GM13977 (cell line): ENCODE measurements at places on chromosomes 2 and 18.

- DNase-seq = no peak
These were observed 91.7 kb downstream of the ACTR3 start for GRCh38 chr2:113981404-113982134.

DNA sequence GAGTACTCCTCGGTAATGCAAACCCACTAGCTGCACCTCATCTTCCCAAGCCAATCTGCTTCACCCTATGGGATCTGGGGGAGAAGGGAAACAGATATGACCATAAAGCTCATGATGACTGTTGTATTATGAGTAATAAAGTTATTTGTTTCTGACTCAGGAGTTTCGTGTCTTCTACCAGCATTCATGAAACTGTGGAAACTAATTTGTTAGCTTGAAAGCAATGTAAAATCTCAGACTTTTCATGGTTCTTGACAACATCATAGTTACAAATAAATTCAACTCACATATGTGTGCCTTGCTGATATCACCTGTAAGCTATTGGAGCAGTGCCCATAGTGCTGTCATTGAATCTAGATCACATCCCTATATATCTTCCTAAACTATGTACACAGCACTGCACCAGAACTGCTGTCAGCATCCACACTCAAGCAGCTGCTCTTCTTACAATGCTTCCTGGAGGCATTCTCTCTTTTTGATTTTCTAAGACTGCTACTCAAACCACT is 135.6 kb upstream of the KYNU start:
- no peak for DNase-seq

GRCh38 chr2:27147935-27148334 is 869 bp upstream of the TCF23 start:
- DNase-seq = no peak

DNA sequence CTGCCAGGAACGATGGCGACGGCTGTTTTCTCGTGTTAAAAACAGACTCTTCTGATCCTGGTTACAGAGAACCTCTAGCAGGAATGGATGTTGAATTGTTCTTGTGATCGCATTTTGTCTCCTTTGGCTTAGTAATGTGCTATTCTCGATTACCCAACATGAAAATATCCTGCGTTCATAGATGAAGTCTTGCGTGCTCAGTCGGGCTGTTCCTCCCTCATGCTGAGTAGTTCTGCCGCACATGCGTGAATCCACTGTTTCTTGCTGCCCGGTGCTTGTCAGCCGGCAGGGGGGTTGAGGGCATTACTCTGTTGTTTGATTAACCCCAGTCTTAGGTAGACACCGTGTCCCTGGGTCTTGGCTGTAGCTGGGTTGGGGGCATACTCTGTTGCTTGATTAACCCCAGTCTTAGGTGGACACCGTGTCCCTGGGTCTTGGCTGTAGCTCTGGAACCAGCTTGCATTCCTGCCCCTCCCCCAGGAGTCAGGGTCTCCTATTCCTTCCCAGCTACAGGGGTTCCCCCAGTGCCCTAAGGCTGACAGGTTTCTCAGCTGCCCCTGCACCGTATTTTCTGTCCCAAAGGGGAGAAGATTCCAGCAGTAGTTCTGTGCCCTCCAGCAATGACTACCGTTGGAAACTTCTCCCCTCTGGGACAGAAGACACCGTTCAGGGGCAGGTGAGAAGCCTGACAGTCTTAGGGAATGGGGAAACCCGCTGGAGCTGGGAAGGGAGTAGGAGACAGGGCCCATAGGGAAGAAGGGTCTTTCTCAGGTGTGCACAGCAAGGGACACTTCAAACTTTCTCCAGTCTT is 22.1 kb upstream of the ASB1 start:
- DNase-seq = no peak

- no peak for DNase-seq
These were observed 53.2 kb downstream of the BMPR2 start for GRCh38 chr2:202429164-202429980.

DNA sequence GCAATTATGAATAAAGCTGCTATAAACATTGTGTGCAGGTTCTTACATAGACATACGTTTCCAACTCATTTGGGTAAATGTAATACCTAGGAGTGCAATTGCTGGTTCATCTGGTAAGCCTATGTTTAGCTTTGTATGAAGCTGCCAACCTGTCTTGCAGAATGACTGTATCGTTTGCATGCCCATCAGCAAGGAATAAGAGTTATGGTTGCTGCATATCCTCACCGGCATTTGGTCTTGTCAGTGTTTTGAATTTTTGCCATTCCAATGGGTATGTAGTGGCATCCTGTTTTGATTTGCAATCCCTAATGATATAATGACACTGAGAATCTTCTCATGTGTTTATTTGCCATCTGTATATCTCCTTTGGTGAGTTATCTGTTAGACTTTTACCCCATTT is 20.7 kb downstream of the CCDC150 start:
- DNase-seq = no peak

GRCh38 chr2:214651451-214651850 is 158.0 kb downstream of the BARD1 start:
- no peak for DNase-seq

- no peak for DNase-seq
These were observed 451.2 kb downstream of the NUP35 start for GRCh38 chr2:183575481-183575880.

- no peak for DNase-seq
These were observed 130.1 kb upstream of the TMEM18 start for GRCh38 chr2:807300-807699.

DNA sequence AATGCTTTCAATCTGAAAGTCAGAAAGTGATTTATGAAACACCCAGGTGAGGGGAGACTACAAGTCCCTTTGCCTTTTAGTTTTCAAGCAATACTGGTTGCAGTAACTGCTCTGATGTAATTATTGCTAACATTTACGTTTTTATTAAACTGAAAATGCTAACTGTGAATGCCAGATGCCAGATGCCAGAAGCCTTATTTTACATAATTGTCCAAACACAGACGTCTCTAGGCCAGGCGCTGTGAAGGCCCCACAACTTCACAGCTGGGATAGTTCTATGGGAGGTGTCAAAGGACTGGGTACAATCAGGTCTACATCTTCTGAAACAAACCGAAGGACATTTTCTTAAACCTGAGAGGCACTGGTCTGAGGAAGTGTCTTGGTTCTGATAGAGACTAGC is 27.5 kb upstream of the MSGN1 start:
- no peak for DNase-seq

GRCh38 chr2:225334514-225334913 is 65.0 kb upstream of the NYAP2 start:
- DNase-seq = no peak

DNA sequence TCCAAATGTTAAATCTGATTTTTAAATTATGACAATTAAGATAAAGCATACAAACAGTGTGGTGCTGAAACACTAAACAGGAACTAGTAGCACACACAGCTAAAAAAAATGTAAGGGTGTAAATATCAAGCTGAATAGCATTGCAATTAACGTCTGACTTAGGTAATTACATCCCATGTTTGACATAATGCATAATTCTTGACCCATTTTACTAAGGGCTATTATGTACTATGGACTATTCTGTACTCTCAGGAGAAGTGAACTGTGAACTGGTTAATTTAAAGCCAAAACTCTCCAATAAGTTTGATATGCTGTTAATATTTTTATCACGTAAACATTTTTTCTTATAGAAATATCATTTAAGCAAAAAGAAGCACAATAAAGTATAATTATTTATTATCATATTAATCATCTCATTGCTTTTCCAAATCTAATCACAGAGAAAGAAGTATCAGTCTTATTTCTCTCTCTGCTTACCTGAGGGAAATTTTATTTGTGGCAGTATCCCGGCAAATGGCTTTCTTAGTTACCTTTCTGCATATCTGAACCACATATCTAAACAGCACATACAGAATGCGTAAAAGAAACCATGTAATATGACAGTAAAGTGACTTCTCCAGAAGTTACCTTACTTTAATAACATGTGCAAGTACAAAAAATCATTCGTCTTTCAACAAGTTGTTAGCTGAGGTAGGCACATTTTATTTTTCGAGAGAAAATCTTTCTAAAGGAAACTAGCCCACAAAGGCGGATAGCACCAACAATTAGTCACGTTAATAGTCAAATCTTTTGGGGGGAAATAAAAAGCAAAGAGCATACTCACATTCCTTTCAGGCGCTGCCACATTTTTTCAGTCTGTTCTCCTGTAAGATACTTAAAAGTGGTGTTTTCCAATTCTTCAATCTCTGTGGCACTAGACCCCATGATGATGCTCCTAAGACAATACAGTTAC is 94.9 kb upstream of the PDE1A start:
- DNase-seq = no peak

DNA sequence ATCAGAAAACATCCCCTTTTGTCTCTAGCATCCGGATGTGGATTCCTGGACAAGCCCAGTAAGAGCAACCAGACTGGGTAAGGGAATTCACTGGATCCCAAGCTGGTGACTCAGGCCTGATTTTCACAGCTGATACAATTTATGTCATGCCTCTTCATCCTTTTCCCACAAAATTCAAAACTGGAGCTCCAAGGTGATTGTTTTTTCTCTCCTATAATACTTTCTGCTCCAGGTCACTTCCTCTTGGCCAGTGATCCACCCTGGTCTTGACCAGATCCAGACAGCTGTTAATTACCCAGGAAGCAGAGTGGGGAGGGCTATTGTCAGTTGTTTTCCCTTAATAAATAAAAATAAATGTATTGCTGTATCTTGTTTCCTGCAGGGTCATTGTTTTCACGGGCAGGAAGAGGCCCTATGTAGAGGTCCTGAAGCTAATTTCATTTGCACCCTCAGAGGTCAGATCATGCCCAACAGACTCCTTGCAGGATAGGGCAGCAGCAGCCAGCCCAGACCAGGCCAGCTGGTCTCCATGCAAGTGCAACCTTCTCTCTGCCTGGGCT is 57.6 kb downstream of the EVA1A start:
- no peak for DNase-seq

GRCh38 chr2:46984040-46984439 is 68.4 kb upstream of the MCFD2 start:
- DNase-seq = no peak

GRCh38 chr2:65799141-65799854 is 366.9 kb upstream of the SPRED2 start:
- DNase-seq = no peak

DNA sequence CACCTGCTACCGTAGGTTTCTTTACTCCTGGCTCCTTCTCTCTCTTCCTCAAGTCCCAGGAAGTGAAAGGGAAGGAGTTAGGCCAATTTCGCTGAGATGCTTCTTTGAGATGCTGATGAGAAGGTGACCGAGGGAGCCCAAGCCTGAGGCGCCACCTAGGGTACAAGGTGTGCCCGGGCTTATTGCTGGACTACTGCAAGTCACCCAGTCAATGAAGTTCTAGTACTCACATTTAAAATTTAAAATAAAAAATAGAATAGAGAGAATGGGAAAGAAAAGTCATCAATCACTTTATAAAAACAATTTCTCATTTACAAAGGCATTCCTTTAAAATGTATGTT is 45.3 kb downstream of the ACAA2 start:
- DNase-seq = no peak

DNA sequence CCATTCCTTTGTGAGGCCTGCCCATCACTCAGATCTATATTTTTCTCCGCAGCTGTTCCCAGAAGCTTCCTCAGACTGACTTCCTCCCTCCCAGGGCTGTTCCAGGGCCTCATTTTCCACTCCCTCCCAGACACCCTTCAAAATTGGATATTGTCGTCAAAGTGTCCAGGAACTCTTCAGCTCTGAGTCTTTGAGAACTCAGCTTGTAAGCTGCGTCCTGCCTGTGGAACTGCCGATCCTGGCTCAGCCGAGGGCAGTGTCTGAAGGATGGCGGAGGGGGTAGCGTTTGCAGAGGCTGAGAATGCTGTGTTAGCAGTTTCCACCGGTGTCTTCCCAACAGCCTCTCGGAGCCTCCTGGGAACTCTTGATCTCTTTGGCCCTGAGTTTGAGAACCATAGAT is 27.1 kb downstream of the NCK2 start:
- no peak for DNase-seq

DNA sequence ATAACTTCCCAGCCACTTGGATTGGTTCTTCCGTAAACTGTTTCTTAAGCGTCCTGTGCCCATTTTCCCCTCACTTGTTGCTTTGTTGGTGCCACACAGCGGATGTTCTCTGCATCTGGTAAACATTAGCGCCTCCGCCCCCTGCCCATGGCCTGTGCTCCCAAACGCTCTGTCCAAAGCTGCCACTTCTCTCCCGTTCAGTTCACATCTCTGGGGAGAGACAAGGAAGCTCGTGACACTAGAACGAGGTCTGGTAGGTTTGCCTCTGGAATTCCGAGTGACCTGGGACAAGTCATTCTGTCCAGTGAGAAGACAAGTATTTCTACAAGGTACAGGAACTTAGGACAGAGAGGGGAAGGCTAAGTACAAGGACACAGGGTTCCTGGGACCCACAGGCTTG is 9.4 kb downstream of the COPS9 start:
- DNase-seq = no peak

- no peak for DNase-seq
These were observed 119.0 kb upstream of the ZBTB14 start for GRCh38 chr18:5414546-5414945.

DNA sequence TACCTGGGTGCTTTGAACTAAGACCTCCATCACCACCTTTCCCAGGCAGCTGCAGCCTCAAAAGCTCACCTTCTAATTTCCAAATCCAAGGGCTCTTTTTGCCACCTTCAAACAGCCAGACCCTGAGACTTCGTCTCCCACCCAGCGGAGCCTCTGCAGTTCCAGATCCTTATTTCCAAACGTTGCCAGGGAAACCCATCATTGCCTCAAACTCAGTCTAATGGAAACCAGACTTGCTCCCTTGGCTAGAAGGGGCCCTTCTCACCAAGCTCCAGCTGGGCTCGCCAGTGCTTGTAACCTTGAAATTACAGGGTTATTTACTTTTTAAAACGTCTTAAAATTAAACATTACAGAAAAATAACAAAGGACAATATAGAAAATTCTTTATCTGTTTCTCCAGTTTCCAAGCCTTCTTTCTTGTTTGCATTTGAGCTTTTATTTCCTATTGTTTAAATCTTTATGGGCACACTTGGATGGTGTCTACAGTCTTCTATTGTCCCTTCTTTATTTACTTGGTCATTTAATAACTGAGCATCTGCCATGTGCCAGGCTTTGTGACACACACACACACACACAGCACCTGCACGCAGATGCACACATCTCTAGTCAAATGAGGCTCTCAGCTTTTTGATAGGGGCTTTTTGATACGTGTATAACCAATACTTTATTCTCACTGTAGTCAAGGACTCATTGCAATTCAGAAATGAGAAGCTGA is 36.1 kb downstream of the TRPM8 start:
- no peak for DNase-seq
